ENCODE measurements at places on chromosomes 2 and 18. TPM values are rescaled to one million over a fixed set of nuclear protein-coding genes. Genes with fewer than 3 reads are reported as not detected.

Gene MYOM1
- total RNA-seq, result 27.2 TPM

GRCh38 chr18:77131652-77132368 lies 773 bp downstream of the MBP start:
- no peak for DNase-seq

DNA sequence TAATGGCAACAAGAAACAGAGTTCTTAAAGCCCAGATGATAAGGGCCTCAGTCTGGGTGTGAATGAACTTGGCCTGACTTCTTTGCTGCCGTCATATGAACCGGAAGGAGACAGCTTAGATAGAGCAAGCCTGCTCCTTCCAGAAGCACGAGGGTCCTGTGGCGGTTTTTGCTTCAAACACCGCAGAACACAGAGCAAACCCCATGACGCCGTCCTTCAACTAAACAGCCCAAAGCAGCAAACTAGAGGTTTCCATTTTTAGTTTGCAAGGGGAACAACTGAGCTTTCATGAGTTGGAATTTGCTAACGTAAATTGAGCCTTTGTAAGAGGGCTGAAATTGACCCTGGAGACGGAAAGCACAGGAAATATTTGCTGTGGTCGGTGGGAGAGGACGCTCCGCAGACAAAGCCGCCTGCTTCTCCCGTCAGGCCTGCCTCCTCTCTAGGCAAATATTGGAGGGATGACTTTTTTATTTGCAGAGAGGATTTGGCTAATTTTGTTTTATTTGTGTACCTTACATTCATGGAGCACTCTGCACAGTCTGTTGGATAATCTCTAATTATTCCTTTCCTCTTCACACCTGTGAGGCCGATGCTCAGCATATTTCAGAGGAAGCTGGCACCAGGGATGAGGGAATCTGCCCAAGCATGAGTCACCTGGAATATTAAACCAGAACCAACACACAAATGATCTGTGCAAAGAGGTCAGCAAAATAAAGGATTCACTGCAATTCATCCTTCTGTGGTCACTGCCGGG lies 134.0 kb upstream of the NCK2 start:
- no peak for DNase-seq

DNA sequence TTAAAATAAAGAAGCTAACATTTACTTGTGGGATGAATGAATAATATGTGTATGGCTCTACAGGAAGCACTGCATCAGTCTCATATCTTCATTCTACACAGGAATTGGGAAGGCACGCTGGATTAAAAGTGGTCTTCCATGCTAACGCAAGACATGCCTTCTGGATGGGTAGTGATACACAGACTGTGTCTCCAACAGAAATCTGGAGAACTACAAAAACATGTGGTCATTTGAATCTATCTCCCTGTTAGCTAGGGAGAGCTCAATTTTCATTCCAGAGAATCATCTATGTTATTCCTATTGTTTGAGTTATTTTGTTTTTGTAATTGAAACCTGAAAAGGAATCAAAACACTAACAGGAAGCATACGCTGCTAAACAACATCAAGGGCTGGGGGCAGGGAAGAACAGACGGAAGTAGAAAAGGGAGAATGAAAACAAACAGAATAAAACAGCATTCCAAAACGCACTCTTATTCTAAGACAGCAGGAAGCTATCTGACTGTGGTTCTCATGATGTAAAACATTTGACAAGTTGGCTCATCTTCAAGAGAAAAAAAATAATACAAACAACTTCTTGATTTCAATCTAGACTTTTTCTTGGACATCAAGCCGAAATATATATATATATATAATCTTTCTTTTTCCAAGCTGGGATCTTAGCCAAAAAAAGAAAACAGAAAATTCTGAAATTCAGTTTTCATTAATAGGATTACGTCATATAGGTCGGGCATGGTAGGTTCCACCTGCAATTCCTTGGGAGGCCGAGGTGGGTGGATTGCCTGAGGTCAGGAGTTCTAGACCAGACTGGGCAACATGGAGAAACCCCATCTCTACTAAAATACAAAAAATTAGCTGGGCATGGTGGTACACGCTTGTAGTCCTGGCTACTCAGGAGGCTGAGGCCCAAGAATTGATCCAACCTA lies 31.5 kb upstream of the ASNSD1 start:
- DNase-seq, result no peak

Gene ACMSD
- not detected for total RNA-seq

Gene WDCP
- total RNA-seq, result 8.0 TPM

DNA sequence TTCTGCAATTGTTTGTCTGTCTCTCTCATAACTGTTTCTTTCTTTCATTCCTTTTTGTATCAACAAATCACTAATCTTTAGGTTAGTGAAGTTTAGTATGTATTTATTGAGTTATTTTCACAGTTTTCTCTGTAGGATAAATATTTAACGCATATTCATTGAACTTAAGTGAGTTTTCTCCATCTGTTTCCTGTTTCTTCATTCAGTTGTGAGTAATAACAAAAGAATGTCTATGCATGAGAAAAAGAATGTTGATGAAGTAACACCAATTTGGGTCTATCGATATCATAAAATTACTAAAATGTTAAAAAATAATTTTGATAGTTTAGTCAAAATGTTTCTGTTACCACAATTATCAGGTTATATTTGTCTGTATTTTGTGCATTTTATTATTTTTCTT lies 948.0 kb downstream of the DSC3 start:
- DNase-seq, result no peak

Gene FEV
- total RNA-seq, result not detected

DNA sequence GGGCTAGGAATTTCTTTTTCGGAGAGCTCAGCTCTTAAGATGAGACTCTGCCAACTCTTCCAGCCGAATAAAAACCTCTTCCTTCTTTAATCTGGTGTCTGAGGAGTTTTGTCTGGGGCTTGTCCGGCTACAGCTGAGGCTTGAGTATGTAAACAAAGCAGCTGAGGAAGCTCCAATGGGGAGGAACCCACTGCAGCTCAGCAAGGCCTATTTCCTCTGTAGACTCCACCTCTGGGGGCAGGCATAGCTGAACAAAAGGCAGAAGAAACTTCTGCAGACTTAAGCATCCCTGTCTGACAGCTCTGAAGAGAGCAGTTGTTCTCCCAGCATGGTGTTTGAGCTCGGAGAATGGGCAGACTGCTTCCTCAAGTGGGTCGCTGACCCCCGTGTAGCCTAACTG lies 838.7 kb downstream of the CCDC85A start:
- no peak for DNase-seq

- no peak for DNase-seq
These were observed 23.5 kb downstream of the PTGR3 start for GRCh38 chr18:75185460-75185859.

GRCh38 chr2:84905181-84906107 lies at the start of gene TMSB10:
TMSB10 (plus strand) TSS chr2:84905656.
- no peak for DNase-seq

DNA sequence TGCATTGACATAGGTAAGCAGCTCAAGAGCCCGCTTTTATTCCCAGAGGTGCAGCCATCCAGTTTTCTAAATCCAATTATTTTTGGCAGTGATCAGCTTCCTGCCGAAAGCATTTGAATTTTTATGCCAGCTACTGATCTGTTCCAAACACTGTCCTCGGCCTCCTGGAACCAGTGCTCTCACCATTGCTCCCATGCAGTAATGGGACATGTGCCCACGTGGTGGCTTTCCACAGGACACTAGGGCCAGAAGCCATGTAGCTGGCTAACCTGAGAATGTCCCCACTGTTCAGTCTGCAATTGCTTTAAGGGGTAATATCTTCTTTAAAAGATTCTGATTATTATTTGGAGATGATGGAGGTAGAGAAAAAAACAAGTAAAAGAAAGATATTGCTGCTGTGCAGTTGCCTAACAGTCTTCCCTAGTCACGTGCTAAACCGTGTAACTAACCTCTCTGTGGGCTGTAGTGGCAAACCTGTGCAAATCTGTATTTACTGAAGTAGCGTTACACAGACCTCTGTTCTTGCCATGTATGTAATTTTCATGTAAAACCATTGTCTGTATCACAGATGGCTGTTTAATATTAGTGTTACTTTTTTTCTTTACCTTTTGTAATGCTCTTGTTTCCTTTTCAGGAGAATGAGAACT lies 13.0 kb downstream of the GRHL1 start:
- DNase-seq, result no peak

DNA sequence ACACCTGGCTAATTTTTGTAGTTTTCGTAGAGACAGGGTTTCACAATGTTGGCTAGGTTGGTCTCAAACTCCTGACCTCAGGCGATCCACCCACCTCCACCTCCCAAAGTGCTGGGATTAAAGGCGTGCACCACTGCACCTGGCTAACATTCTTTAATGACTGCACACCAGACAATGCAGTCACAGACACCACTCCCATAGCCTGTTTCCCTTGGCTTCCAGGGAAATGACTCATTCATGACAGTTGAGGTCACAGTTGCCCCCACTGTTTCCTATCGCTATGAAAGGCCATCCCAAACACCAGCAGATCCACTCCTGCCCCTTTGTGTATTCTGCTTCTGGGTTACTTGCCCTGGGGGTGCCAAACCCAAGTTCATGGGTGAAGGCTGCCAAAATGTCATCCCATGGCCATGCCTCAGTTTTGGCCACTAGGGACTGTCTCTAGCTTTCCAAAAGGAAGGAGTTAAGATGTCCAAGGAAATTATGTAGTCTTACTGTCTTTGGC lies 8.7 kb downstream of the CHMP1B start:
- no peak for DNase-seq

Gene MROH2A
- total RNA-seq, result not detected

GRCh38 chr2:70897203-70897976 lies 38.3 kb upstream of the ATP6V1B1 start:
- DNase-seq, result no peak

Gene CLEC4F
- total RNA-seq, result 0.54 TPM

Gene ATOH8
- total RNA-seq, result 78.4 TPM

DNA sequence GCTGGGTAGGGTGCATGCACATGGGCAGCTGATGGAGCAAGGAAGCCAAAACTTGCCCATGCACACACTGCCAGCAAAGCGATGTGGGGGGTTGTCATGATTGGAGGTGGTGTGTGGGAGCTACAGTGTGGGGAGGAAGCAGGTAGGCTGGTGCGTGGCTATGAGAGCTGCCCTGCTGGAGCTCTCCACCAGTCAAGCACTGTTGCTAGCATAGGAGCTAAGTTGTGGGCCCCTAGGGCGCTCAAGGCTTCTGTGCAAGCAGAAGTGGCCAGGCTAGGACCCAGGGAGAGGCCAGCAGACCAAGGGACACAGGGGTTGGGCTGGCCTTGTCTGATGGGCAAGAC lies 20.2 kb downstream of the EHBP1 start:
- DNase-seq, result no peak

GRCh38 chr2:220277445-220277975 lies 650.1 kb downstream of the SLC4A3 start:
- DNase-seq, result peak; percentile 55

GRCh38 chr2:80527119-80527518 lies 222.6 kb upstream of the LRRTM1 start:
- DNase-seq, result no peak

DNA sequence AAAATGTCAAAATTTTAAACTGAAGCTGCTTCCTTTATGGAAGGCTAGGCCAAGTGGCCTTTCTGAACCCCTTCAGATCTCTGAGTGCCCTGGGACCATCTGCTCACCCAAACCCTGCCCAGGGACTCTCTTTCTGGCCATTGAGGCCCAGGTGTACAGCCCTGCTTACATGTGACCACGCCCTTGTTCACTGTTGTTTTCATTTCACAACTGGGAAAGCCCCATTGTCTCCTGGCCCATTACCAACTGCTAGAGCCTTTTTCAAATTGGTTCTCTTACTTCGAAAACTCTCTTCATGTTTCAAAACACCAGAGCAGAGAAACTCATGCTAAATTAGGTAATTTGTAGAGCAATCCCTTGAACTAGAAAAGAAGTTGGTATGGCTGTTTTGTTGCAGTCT lies 219.5 kb upstream of the TANK start:
- no peak for DNase-seq

DNA sequence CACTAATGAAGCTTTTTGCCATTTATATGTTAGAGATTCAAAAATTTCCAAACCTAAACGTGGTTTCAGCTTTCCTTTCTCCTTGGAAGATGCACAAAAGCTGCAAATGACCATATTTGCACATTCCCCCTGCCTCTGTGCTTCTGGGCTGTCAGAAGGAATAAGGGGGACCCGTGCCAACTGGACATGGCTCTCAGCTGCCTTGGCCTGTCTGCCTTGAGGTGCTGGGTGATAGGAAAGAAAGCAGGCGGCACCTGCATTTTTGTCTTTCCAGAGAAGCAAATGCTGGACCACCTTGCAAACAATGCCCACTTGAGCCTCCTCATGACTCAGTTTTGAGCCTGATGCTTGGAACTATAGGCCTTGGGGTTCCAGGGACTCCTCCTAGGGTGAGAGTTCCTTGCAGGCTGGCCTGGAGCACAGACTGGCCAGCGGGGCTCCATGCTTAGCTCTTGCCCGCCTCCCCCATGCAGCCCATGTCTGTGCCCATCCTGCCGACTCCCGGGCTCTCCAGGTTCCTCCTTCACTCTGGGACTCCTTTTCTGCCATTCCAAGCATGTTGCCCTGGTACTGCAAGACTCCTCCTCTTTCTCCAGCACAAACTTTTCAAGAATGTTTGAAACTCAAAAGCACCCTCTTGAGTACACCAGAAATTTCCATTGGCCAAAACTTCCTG lies 109.0 kb upstream of the EPAS1 start:
- no peak for DNase-seq

DNA sequence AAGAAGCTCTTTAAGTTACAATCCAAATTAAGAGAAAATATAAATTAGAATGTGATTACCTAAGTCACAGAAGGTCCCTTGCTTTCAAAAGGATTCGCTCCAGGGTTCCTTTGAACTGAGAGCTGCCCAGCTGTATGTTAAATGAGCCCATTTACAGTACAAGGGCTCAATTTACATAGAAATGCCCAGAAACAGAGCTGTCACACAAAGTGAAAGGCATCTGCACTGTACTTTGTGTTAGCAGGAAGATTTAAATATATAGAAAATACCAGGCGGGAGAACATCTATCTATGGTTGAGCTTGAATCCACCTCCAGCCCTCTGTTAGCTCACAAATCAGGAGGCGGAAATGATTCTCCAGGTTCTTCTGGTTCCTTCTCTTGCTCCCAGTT lies 272.9 kb downstream of the PAX3 start:
- no peak for DNase-seq

All from thoracic aorta (tissue), 2 donors.